SK-N-DZ (cell line): ENCODE measurements at places on chromosomes 12 and 14.

- peak; percentile 70 for DNase-seq
These were observed 4.5 kb upstream of the SETD1B start for GRCh38 chr12:121799156-121799841.

- DNase-seq = no peak
These were observed 4.9 kb downstream of the CACNA2D4 start for GRCh38 chr12:1913377-1914113.

- no peak for DNase-seq
These were observed 127.6 kb downstream of the FSCB start for GRCh38 chr14:44379292-44379977.

GRCh38 chr12:45743247-45743646, 13.7 kb downstream of the ARID2 start:
- no peak for DNase-seq

GRCh38 chr12:128852885-128853599, at the start of gene GLT1D1:
TSS of gene GLT1D1 (plus strand) at chr12:128853478. CDS start at chr12:128853582, 104 bp downstream.
- DNase-seq = no peak

- DNase-seq = no peak
These were observed 87.5 kb upstream of the MON2 start for GRCh38 chr12:62379026-62379722.

GRCh38 chr14:39350866-39351265, 81.4 kb downstream of the FBXO33 start:
- no peak for DNase-seq

- no peak for DNase-seq
These were observed 40.7 kb upstream of the ANO4 start for GRCh38 chr12:100753837-100754236.

DNA sequence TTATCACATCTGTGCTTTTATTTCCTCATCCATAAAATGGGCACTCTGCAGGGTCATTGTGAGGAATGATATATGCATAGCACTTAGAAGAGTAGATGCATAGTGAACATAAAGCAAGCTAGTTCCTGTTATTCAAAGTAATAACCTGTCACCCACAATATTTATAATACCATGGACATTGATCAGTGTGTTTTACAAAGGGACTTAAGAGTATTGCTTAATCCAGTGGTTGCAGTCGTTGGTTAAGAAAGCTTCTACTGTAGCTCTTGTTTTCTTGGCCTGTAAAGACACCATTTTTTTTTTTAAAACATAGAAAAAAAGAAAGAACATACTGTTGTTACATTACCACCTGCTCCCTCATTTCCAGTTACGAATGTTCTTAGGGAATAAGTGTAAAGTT, 13.1 kb downstream of the METAP2 start:
- no peak for DNase-seq

DNA sequence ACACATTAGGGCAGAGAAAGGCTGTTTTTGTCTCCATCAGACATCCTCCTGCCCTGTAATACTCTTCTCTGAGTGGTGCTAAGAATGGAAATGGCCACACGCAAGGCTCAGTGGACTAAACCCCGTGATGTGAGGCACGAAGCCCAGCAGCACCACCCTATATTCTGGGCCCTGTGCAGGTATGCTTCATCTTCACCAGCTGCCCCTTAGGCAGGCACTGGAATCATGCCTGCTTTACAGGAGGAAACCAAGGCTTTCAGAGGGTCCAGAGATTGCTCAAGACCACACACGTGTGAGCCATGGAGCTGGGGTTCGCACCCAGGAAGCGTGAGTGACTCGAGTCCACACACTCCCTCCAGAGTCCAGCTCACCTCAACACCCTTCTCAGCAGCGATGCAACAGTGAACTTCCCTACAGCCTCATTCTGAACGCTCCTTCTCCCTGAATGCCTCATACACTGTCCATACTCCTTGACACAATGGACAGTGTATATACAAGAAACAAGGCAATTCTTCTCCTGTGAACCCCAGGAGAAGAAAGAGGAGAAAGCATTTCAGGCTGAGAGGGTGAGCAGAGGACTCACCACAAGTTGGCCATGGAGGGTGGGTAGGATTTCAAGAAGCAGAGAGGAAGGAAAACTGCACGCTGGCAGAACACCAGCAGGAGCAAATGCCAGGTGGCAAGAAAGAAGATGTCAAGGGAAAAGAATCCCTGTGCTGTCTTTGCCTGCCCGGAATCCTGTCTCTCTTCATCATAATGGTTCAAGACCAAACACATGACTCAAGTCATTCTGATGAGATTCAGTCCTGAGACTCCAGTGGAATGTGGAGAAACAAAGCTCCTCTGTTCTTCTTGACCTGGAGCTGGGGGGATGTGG, 39.1 kb downstream of the NT5DC3 start:
- no peak for DNase-seq

GRCh38 chr14:49767270-49767570, 733 bp upstream of the KLHDC2 start:
- no peak for DNase-seq

DNA sequence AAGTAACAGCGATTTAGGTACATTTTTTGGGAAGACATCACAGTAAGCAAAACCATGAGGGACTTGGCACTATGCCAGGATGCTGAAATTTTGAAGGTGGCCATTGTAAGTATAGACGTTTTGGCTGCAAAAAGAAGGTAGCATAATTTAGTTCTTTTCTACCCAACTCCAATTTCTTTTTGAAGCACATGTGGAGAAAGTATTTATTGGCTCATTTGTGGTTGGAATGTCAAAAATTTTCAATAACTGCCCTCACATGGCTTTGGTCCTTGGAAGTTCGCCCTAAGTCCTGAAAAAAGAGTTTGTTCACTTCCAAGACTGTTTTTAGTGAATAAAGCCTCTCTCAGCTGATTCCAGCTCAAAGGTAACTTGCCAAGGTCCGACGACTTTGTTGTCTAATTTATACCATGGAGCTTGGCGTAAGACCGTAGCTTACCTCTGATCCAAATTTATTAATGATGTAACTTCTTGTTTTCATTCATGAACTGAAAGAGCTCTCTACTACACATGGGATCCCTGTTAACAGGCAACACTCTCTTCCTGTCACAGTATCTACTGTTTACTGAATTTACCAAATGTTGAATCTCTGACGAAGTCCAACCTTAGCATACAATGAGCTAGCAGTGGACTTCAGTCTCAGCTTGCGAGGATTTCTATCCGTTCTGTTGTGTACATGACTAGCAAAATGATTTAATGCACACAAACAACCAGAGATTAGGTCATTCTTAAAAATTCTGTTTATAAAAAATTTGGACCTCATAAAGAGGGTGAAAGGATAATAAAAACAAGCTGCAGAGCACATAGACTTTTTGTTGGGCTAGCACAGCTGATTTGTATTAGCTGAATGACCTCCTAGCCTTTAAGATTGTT, 49.0 kb downstream of the MSRB3 start:
- no peak for DNase-seq

- DNase-seq = no peak
These were observed 880.9 kb downstream of the NRXN3 start for GRCh38 chr14:79050787-79051727.

DNA sequence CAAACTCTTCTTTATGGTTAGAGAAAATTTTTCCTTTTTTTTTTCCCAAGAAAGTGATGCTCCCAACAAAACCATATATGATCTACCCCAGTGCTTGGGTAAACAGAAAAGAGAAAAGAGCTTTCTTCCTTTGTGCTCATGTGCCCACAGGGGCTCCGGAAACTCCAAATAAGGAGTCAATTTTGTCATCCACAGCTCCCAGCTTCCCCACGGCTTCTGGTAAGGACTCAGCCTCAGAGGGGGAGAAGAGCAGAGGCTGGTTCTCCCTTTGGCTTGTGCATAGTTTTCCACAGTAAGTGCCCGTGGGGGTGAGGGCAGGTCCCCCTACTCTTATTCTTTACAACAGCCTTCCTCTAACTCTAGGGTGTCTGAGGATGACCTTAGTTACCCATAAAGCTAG, 13.3 kb upstream of the RGS6 start:
- DNase-seq = no peak

- no peak for DNase-seq
These were observed 339.7 kb downstream of the PRKD1 start for GRCh38 chr14:29587761-29588470.

- DNase-seq = no peak
These were observed at the start of gene SCNN1A for GRCh38 chr12:6375269-6376078. TSS of gene SCNN1A (minus strand) at chr12:6375563. CDS start at chr12:6374783, 780 bp downstream.

GRCh38 chr12:103998976-103999375, 33.3 kb downstream of the TDG start:
- DNase-seq = no peak

- DNase-seq = no peak
These were observed 549.6 kb downstream of the DIO2 start for GRCh38 chr14:79661752-79662151.

DNA sequence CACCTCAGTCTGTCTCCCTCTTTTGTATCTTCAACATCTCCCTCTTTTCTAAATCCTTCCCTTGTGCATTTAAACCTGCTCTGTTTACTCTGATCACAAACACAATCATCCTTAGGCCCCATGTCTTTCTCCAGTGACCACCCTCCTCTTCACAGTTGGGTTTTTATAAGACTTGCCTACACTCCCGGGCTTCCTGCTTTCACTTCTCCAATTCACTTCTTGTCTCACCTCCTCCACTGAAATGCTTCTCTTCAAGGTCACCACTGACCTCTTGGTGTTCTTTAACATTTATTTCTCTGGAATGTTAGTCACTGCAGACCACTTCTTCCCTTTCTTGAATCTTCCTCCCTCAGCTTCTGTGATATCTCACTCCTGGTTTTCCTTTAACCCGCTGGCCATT, 8.7 kb upstream of the SMCO2 start:
- no peak for DNase-seq

DNA sequence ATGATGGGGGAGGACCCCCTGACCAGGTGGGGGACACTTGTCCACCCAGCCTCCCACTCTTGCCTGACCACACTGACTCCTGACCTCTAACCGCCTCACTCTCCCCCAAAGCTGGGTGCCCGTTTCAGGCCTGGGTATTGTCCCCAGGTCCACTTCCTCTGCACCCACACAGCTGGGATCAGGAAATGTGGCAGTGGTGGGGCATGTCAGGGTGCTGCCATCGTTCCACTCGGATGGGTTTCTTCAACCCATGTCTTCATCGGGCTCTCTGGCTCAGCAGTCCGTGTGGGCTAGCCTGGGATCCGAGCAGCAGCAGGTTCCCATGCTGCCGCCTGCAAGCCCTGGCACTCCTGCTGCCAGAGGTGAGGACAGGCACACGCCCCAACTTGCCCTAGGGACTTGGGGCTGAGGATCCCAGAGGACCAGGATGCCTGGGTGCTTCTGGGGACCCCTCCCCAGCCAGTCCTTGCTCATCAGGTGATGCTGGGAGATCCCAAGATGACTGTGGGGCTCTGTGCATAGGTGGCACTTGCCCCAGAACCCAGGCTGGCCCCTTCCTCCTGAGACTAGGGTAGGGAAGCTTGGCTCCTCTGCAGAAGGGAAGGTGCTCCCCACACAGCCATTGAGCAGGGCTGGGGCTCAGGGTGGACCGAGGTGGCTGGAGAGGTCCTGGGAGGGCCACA, 2.9 kb upstream of the CLBA1 start:
- no peak for DNase-seq

- no peak for DNase-seq
These were observed 42.9 kb downstream of the CCDC85C start for GRCh38 chr14:99560922-99561683.

- DNase-seq = no peak
These were observed 94.9 kb downstream of the SLCO1A2 start for GRCh38 chr12:21239866-21240265.

DNA sequence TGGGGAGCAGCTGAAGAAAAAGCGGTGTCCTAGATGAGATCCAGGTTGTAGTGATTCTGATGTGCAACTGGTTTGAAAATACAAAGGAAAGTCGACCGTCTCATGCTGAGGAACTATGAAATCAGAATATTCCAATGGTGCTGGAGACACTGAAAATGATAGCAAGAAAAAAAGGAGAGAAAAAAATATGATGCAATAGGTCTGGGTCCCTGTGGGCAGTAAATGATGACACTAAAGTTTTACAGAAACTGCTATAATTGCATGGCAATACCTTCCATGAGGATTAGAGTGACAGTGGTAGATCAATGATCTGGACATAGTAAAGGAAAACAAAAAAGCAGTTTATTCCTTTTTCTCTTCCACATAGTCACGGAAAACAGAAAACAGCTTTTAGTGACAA, 2.3 kb downstream of the PYM1 start:
- DNase-seq = no peak

- DNase-seq = no peak
These were observed 234.7 kb downstream of the CCDC91 start for GRCh38 chr12:28424965-28425364.

DNA sequence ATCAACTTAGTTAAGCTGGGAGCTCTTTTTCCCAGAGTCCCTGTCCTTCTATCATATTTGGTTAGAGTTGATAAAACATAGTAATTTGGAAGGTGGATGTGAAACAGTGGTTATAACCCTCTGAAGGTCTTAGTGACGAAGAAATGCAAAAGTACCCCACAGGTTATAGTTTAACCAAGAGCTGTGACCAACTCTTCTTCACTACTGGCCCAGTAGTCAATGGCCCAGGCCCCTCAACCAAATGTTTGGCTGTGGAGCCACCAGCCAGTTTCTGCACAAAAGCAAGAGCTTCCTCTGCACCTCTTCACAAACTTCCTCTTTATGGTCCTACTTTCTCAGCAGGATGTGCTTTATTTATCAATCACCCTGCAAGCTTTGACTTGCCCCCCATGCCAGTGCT, 132.6 kb downstream of the BMP4 start:
- DNase-seq = no peak

DNA sequence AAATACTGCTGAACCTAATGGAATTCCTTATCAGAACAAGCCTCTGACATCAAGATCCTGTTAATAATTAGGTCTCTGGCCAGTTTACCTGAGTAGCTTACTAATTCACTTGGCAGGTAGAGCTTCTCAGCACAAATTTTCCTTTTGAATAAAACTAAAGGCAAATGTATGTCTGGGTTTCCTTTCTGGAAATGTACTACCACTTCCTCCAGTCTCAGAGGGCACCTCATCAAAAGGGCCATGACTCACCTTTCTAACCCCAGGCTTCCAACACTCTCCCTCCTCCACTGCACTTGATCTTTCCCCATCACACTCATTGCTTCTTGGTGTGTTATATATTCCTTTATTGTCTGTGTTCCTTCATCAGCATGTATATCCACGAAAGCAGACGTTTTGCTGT, 90.5 kb downstream of the SLC2A13 start:
- DNase-seq = no peak

DNA sequence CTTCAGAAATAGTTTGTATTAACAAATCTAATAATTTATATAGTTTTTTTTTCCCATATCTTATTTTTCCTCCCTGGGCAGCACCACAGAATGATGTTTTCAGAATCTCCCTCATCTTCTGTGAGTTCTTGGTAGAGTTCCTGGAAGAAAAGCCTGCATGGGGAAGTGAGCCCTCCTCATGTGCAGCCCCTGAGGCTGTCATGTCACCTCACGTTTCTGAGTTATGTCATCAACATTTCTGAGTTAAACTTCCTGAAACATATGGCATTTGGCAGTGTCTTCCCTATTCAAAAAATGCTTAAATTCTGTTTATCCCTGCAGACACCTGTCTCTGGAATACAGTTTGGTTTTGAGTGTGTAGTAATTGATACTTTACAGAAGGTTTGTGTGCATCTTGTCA, 979.0 kb downstream of the TMEM121 start:
- no peak for DNase-seq

- no peak for DNase-seq
These were observed 106.2 kb downstream of the NUAK1 start for GRCh38 chr12:106032623-106032925.
